ENCODE measurements at places on chromosomes 3 and 15.

DNA sequence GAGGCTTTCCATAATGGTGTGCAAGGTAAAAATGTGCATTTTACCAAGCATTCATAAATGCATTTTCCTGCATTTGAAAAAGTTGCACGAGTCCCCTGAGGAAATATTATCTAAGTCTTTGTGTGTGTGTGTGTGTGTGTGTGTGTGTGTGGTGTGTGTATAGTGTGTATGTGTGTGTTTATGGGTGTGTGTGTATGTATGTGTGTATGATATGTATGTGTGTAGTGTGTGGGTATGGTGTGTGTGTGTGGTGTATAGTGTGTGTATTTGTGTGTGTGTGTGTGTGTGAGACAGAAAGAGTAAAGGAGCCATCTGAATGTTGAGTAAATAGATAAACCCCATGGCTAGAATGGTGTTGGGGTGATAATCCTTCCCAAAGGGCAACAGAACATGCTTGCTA, 229.6 kb upstream of the TBC1D5 start:
- DNase-seq = no peak

- DNase-seq = no peak
Measured at GRCh38 chr3:52494886-52495495, at the start of gene STAB1. STAB1 (plus strand) TSS chr3:52495338; CDS start chr3:52495414, 76 bp downstream.

GRCh38 chr3:102466001-102466400, 31.2 kb downstream of the ZPLD1 start:
- no peak for DNase-seq

DNA sequence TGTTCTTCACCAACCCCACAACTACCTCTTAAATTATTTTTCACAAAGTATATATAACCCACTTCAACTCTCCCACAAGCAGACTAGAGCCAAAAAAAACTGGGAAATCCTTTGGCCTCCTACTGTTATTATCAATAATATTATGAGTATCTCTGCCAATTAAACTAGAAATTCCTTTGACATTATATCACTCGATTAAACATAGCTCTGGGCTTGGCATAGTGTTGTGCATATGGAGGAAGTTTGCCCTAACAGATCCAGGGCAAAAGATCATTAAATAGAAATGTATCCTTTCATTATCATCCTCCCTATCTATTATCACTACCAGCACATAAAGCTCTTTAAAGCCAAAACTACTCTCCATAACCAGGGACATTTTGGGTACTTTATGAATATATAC, 74.9 kb downstream of the OSBPL10 start:
- DNase-seq = no peak

DNA sequence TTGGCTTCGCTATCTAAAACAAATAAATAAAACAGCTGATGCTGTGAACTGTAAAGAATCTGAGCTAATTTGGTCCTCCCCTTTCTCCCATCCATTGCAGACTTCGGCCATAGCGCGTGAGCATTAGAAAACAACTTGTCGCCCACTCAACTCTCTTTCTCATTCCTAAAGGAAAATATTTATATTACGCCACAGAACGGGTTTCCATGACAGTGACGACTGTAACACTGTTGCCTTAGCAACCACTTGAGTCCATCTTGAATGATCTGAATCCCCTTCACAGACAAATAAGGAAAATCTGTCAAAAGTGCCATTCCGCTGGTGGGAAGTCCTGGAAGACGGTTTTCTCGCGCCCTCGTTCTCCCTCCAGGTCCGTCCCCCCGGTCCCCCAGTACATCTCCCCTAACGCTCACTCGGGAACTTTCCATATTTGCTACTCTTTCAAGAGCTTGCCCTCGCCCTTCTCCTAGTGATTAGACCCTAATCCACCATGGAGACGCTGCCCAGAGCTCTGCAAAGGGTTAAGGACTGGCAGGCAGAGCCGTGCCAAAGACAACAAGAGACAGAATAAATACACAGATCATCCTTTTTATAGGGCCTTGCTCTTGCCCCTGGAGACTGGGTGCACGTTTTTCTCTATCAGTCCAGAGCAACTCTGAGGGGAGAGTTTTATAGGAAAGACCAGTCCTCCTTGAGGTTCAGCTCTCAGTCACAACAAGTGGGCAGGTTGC, 50.5 kb downstream of the CRYGS start:
- no peak for DNase-seq

- DNase-seq = no peak
Measured at GRCh38 chr3:126873416-126873815, 109.5 kb upstream of the PLXNA1 start.

DNA sequence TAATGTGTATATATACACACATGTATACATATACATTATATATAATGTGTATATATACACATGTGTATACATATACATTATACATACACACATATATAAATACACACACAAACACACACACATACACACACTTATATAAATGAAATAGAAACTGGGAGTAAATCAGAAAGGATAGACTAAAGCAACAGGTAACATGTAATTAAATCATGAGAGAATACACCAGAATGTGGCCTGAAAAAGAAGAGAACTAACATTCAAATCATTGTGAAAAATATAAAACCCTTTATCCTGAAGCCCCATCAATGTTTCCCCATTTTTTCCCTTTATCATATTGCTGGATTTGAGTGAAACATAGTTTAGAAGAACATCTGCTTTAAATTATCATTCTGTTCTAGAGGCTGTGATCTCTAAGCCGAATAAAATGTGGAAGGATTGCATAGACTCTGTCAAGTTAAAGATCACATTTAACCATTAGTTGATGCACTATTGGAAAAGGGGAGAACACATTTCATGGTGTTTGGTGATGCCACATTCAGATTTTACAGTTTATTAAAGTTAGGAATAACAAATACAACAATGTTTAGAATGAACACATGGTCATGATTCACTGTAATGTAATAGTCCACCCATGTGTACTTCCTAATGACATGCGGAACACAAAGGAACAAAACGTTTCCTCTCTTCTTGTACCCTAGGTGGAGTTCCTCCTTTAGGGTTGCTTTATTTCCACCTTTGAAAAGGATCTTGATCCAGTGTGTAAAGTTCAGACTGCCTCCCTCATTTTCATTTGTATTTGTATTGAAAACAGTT, 12.5 kb upstream of the THRB start:
- no peak for DNase-seq

GRCh38 chr3:119235151-119235550, 5.5 kb downstream of the B4GALT4 start:
- no peak for DNase-seq

GRCh38 chr3:37225481-37225880, 51.1 kb upstream of the LRRFIP2 start:
- DNase-seq = no peak

- DNase-seq = no peak
Measured at GRCh38 chr15:29712149-29712885, 110.0 kb downstream of the TJP1 start.

DNA sequence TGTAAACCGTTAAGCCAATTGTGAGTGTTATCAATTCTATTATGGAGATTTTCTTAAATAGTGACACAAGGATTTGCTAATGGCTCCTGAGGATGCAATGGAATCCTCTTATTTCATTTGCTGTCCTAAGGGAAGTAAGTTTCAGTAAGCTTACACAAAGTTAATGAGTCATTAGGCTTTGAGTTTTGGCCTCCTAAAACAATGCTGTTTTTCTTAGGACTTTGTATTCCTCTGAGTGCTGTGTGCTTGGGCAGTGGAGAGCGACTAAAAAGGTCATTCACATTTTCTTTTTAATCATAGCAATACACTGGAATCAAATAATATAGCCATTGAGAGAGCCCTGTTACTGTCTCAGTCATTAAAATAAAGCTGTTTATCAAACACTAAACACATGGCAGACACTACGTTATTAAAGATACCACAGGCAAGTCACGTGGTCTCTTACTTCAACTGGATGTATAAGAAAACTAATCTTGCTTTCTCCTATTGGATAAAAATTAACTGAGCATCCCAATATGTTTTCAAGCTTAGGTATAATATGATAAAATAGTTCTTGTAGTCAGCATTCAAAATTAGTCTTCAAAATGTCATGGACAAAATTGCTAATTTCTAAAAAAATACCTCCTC, 290.8 kb downstream of the NLGN1 start:
- no peak for DNase-seq

- DNase-seq = no peak
Measured at GRCh38 chr3:94596141-94596540, 533.3 kb downstream of the NSUN3 start.

GRCh38 chr3:156691920-156692319, 17.5 kb downstream of the TIPARP start:
- DNase-seq = no peak

DNA sequence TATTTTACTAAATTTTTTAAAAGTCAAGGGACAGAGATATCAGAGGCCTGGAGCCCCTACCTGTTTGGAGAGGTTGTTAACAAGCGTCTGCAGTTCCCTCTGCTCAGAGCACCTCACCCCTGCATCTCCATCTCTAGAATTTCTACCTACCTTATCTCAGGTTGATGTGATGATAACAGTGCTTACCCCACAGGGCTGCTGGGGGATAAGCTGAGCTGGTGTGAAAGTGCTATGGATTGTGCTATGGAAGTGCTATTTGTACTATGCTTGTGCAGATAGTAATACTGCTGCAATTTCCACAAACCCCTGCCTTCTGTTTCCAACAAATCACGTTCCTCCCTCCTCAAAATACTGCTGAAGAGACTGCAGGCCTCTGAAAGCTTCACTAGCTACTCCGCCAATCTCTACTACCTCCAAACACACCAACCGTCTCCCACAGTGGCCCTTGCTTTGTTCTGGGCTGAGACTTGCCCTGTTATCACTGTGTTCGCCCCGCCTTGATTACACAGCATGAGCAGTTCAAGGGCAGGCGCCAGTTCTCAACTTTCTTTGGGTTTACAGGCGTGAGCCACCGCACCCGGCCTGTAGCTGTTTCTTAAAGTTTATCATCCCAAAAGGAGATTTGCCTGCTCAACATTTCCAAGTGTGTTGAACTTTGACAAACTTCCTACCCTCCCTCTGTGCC, 28.4 kb upstream of the PARL start:
- DNase-seq = no peak

GRCh38 chr15:61639491-61639890, 410.4 kb upstream of the RORA start:
- DNase-seq = no peak

DNA sequence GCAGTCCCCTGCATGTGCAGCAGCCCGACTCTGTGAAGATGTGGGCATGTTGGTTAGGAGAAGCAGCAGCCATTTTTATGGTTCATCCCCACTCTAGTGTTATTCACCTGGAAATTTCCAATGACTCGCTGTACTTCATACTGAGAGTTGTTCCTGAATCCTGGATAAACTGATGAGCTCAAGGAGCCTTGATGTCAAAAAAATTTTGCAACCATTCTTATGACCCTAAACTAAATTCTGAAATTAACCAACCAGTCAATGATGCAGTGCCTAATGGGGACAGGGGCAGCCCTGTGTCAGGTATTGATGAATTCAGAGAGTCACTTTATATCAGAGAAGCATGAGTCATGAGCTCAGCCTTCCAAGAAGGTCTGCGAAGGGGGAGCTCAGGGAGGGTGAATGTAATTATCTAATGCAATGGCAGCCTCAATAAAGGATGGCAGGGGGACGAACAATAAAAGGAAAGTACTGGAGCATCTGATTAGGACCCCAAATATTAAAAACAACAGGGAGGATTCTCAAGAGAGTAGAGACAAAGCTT, 108.4 kb upstream of the VEPH1 start:
- DNase-seq = no peak

DNA sequence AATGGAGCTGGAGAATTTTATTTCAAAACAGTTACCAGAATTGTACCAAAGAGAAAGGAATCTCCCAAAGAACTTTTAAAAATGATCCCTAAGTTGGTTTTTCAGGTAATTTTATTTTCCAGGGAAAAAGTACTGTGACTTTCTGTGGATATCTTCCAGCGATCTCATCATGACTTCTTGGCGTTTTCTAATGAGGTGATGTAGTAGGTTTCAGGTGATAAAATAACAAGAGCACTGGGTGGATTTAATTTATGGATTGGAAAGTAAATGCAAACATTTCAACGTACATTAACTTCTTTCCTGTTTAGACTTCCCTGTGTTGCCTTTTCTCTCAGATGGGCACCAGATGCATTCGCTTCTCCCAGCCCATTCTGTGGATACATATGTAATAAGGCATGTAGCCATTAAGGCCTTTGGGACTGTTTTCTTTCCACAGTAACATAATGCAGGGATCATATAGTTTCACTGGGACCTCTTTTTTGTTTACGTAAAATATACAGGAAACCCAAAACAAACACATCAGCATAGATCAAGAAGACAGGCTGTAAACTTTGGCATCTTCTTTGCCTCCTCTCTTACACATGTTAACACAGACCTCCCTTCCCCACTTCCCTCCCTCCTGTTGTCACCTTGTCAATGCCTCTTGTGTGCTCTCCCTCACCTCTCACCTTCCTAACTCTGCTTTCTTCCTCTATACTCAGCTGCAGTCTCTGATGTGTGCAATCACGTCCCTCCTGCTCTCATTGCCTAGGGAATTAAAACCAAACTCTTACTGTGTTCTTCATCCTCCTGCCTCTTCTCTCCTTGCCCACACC, 13.0 kb downstream of the PHLDB2 start:
- DNase-seq = no peak

- no peak for DNase-seq
Measured at GRCh38 chr3:10389339-10389738, 68.4 kb upstream of the SEC13 start.
